ENCODE measurements at places on chromosomes 3 and 15. TPM values are rescaled to one million over a fixed set of nuclear protein-coding genes. Genes with fewer than 3 reads are reported as not detected.

The GABRR3 gene
- total RNA-seq, result not detected

The GALNT15 gene
- 15.4 TPM for total RNA-seq

The C3orf20 gene
- total RNA-seq, result 0.21 TPM

The SEC11A gene
- 130 TPM for total RNA-seq

The SLC51A gene
- 86.3 TPM for total RNA-seq

The ANKRD63 gene
- not detected for total RNA-seq

The SLC22A13 gene
- total RNA-seq, result 0.27 TPM

The IMPDH2 gene
- total RNA-seq, result 122 TPM

The SGO1 gene
- 4.8 TPM for total RNA-seq

The ACP3 gene
- 32.6 TPM for total RNA-seq

The STIMATE gene
- 10.0 TPM for total RNA-seq

The JAGN1 gene
- total RNA-seq, result 41.7 TPM

All from left colon (tissue), 2 donors.